Stimulated activated CD4-positive, alpha-beta T cell treated with anti-CD3 and anti-CD28 coated beads, Interleukin-1b, Interleukin-23, amount 100 ng/mL, for 48 hours (primary cell): ENCODE measurements at places on chromosomes 16 and 17.

DNA sequence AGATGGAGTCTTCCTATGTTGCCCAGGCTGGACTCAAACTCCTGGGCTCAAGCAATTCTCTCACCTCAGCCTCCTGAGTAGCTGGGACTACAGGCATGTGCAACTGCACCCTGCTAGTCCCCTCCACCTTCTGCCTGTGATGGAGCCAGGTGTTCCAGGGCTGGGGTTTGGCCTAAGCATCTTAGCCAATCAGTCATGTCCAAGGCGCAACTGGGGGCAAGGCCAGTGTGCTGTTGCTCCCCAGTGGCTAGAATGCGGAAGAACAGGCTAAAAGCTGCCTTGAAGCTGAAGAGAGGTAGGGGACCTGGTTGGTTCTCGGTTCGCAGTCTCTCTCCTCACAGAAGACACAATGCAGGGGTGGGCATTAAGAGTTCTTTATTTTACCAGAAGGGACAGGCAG lies 18.6 kb downstream of the FLOT2 start:
- DNase-seq = no peak

- DNase-seq = peak; percentile 26
These were observed 48.8 kb downstream of the SDK2 start for GRCh38 chr17:73595479-73595878.

DNA sequence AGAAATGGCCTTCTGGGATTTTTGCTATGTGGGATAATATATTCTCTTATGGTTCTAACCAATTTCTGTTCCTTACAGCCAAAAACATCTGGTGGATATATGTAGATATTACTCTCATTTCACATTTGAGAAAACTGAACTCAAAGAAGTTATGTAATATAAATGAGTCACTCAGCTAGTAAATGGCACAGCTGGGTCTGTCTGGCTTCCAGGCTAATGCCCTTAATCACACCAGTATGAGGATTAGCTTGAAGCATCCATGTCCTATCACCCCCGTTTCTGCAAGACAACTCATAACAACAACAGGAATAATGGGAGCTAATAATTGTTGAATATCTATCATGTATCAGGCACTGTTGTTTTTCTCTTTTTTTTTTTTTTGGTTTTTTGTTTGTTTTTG lies 34.4 kb upstream of the USP7 start:
- DNase-seq = no peak

DNA sequence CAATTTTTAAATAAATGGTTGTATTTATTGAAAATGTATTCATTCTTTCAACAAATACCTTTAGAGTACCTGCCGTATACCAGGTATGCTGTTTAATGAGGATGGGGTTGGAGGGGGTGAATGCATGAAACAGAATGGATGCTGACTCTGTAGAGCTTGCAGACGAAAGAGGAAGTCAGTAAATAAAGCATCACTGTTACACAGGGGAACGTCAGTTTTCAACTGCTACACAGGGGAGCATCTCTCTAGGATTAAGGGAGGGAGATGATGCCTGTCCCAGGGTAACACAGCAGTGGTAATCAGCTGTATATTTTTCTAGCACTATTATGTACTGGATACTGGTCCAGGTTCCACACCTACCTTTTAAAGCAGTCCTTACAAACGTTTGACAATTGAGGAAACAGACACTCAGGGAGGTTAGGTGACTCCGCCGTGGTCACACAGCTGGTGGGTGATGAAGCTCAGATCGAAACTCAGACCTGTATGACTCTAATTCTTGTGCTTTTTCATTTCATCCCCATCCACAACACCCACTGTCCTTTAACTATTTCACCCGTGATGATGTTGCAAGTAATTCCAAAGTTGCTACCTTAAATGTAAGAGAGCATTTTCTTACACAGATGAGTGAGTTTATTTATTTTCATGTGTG lies 452.1 kb upstream of the HSBP1 start:
- no peak for DNase-seq

DNA sequence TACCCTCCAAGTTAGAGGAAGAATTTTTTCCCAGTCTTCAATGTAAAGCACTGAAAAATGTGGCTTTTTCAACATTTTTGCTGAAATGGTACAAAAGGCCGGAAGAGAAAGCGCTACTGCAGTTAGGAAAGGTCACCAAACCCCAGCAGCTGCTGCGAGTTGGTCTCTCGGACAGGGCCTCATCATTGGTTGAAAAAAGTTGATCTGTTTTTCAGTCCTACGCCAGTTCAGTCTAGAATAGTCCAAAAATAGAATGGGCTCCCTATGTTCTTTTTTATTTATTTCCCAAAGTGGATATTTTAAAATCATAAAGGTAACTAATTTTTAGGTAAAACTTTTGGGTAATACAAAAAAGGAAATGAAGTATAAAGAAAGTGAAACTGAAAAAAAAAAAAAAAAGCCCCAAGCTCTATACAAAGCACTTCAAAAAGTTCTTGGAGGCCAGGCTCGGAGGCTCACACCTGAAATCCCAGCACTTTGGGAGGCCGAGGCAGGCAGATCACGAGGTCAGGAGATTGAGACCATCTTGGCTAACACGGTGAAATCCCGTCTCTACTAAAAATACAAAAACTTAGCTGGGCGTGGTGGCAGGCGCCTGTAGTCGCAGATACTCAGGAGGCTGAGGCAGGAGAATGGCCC lies 17.4 kb downstream of the ADAP2 start:
- DNase-seq = no peak

GRCh38 chr16:27123795-27124409 lies 57.2 kb downstream of the C16orf82 start:
- no peak for DNase-seq

DNA sequence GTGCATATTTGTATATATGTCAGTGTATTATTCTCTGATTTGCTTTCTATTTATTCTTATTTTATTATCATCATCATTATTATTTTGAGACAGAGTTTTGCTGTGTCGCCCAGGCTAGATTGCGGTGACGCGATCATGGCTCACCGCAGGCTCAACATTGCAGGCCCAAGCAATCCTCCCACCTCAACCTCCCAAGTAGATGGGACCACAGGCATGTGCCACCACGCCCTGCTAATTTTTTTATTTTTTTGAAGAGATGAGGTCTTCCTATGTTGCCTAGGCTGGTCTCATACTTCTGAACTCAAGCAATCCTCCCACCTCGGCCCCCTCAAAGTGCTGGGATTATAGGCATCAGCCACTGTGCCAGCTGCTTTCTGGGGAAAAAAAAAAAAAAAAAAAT lies 8.4 kb upstream of the ARHGAP17 start:
- DNase-seq = no peak

DNA sequence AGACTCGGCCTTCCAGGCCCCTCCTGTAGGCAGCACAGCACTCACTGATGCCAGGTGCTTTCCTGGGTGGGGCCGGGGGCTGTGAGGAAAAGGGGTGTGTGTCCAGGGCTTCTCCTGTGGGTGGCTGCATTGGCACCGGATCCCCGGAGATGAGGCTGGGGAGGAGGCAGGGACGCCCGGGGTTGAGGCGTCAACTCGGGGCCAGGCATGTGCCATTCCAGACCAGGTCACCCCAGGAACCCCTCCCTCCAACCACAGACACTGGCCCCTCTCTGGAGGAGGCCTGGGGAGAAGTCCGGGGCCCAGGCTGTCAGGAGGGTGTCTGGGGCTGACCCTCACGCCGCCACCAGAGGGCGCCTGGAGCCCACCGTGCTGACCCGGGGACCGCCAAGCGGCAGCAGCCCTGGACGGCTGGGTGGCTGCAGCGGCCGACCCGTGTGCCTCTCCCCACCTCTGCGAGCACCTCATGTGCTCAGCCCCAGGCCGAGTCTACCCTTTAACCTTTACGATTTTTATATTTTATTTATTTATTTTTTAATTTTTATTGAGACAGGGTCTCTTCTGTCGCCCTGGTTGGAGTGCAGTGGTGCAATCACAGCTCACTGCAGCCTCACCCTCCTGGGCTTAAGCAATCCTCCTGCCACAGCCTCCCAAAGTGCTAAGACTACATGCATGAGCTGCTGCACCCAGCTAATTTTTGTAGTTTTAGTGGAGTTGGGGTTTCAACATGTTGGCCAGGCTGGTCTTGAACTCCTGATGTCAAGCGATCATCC lies 3.2 kb upstream of the METRN start:
- DNase-seq = peak; percentile 73

- no peak for DNase-seq
These were observed 94.7 kb downstream of the ENGASE start for GRCh38 chr17:79169366-79169765.

DNA sequence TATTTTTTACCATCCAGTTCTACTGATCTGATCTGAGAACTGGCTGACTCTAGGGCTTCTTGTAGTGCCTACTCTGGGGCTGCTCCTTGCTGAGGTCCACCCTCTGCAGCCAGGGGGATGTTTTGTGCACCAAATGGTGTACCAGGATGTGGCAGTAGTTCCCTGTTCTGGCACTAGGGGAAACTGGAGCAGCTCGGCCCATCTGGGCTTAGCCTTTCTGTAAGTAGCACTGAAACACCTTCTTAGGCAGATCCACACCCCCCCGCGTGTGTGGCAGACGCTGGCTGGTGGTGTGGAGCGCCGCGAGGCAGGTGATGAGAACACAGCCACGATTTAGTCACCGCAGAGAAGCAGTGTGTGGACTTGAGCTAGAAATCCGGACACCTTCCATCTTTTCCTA lies 17.0 kb downstream of the DUSP14 start:
- DNase-seq = peak; percentile 39

DNA sequence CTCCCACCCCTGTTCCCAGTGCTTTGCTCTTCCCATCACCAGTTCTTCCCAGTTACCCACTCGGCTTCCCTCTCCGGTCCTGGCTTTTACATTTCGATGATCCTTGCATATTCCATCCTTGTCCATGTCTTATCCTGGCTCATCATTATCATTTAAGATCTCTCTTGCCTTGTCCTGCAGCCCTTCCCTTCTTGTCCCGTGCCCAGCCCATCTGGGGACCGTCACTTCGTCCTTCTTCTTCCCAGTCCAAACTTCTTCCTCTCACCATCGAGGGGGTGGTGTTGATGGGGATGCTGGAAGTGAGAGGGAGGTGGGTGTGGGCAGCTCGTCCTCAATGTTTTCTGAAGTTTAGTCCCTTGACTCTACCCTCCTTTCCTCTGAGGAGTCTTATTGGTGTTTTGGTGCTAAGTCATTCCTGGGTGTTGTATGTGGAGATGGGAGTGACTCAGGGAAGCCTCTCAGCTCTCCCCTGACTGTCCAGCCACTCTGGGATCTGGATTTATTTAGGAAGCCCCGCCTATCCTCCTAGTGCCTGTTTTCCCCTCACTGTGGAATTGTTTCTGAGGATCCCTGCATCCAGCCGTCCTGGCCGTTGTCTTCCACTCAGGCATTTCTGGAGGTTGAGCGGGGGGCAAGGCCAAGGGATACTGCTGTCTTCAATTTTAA lies 975 bp downstream of the SNX29 start:
- no peak for DNase-seq

- DNase-seq = no peak
These were observed 19.4 kb upstream of the SLC38A10 start for GRCh38 chr17:81314398-81315081.

- no peak for DNase-seq
These were observed 80.9 kb upstream of the ZNF469 start for GRCh38 chr16:88301886-88302285.

- DNase-seq = no peak
These were observed 334 bp downstream of the GH1 start for GRCh38 chr17:63918305-63918704.

DNA sequence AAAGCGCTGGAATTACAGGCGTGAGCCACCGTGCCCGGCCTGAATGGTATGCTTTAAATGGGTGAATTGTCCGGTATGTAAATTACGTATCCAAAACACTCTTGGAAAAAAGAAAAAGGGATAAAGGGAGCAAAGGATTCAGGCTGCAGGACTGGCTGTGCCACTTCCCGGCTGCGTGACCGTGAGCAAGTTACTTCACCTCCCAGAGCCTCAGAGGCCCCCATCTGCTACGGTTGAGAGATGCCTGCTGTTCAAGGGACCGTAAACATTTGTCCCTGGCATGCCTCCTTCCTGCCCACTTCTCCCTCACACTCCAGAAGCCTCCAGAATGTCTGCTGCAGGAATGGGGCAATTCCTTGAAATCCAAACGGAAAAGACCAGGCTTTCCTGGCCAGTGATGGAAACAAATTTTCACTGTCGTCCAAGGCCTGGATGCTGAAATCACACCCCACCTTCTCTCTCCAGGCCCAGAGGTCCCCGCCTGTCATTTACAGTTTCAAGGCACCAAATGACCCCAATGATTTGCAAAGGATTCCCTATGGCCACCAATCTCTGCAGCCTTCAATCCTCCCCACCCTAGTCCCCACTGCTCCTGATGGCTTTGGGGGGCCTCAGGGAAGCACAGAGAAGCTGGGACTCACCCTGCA lies 22.9 kb upstream of the LITAF start:
- DNase-seq = no peak

GRCh38 chr17:28657756-28658155 lies 4.0 kb downstream of the SDF2 start:
- DNase-seq = no peak

DNA sequence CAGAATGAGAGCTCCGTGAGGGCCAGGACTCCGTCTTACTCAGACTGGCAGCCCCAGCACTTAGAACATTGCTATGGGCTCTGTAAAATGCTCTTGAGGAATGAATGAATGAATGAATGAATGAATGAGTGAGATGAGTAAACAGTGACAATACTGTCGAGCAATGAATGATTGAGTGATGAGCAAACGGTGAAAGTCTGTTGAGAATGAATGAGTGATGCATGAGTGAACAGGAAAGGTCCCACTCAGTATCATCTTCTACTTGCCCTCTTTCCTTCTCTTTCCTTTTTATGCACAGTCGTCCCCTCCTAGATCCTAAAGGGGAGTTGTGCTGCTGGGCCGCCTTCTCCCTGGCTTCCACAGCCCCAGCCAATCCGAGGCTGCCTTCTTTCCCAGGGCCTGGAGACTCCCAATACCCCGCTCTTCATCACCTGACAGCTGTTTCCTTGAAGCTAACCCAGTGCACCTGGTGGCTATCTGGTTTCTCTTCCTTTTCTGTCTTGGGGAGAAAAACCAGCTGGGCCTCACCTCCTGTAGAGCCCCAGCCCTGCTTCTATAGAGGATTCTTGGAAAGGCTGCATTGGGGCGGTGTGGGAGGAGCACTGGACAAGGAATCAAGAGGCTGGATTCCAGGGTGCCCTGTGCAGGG lies 32.7 kb upstream of the CACNG1 start:
- DNase-seq = no peak

- no peak for DNase-seq
These were observed 55.2 kb upstream of the SREBF1 start for GRCh38 chr17:17892009-17892408.

- DNase-seq = no peak
These were observed 509.5 kb downstream of the TMEM114 start for GRCh38 chr16:8080817-8081216.

- DNase-seq = no peak
These were observed 817.6 kb upstream of the CDH8 start for GRCh38 chr16:62853887-62854286.

- no peak for DNase-seq
These were observed 114.8 kb downstream of the C16orf95 start for GRCh38 chr16:87202346-87202745.

DNA sequence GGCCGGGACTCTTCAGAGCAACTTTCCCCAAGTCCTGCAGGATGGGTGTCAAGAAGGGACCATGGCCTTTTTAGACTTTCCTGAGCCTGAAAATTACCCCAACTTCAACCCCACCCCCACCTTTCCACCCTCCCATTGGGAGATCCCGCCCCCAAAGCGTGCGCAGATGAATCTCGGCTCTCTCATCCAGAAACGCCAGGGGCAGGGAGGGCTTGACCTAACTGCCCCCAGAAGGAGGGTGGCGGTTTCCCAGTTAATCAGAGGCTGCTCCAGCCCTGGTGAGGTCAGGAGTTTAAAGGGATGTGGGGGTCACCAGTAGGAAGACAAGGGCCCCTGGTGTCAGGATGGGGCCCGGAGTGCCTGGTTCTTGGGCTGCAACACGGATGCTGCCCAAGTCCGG lies 480 bp downstream of the KIF19 start:
- no peak for DNase-seq

- no peak for DNase-seq
These were observed 15.3 kb upstream of the CACNA1H start for GRCh38 chr16:1137604-1138003.
